ENCODE measurements at places on chromosomes 4 and X.

DNA sequence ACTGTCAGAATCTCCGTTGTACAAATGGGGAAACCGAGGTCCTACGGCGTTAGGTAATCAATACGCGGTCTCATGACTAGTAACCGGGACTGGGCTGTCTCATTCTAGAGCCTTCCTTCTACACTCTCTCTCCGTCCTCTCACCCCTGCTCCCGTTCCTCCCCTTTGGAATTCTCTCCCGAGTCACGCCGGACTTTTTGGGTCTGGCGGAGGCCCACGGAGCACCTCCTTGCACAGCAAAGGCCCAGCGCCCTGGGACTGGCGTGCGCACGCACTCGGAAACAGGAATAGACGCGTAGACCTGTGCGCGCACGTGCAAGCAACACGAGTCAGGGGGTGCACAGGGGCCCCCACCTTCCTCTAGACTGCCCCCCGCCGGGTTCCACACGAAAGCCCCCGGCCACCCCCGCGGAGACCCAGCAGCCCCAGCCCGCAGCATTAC is 361 bp downstream of the QDPR start:
- DNase-seq: peak; percentile 53

- no peak for DNase-seq
These were observed 161.4 kb upstream of the GIMD1 start for GRCh38 chr4:106530024-106530361.

DNA sequence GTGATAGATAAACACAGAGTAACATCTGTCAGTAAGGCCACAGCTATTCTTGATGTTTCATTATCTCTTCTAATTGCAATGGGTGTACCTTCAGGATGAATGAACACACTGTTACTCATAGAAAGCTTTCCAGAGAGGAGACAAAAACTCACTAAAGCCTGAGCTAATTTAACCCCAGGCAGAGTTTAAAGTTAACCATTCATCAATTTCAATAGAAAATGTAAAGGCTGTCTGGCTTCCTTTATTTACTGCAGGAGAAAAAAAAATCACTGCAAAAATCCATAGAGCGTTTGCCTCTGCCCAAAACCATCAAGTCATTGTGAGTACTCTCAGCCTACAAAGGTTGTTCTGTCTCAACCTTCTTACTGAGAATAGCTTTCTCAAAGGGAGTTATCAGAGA is 376.9 kb downstream of the PPP4R3C start:
- no peak for DNase-seq

- no peak for DNase-seq
These were observed 21.7 kb upstream of the CXCR3 start for GRCh38 chrX:71640002-71640401.

GRCh38 chrX:17036171-17036961 is 89.9 kb downstream of the REPS2 start:
- DNase-seq: no peak

GRCh38 chr4:98572697-98573096 is 85.7 kb downstream of the TSPAN5 start:
- DNase-seq: no peak

- no peak for DNase-seq
These were observed 24.0 kb downstream of the USP46 start for GRCh38 chr4:52635130-52635529.

GRCh38 chr4:144820728-144821085 is 174.8 kb downstream of the HHIP start:
- no peak for DNase-seq

GRCh38 chr4:80082693-80083092 is 9.7 kb upstream of the ANTXR2 start:
- DNase-seq: no peak

- no peak for DNase-seq
These were observed 15.4 kb downstream of the SNX12 start for GRCh38 chrX:71052721-71053120.

DNA sequence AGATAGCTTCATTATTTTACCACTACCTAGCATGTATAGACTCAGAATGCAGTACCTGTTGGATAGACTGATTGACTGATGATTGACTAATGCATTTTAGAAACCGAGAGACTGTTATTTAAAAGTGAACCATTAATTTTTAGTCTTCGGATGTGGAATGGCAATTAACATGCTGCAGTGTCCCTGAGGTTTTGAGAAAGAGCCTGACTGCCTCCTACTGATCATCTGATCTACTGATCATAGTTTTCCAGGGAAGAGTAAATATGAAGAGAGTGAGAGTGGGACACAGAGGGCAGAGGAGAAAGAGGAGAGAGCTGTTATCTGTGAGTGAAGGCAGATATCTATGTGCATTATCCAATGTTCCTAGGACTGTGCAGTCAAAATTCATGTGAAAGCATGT is 764.7 kb downstream of the TRIML1 start:
- no peak for DNase-seq

DNA sequence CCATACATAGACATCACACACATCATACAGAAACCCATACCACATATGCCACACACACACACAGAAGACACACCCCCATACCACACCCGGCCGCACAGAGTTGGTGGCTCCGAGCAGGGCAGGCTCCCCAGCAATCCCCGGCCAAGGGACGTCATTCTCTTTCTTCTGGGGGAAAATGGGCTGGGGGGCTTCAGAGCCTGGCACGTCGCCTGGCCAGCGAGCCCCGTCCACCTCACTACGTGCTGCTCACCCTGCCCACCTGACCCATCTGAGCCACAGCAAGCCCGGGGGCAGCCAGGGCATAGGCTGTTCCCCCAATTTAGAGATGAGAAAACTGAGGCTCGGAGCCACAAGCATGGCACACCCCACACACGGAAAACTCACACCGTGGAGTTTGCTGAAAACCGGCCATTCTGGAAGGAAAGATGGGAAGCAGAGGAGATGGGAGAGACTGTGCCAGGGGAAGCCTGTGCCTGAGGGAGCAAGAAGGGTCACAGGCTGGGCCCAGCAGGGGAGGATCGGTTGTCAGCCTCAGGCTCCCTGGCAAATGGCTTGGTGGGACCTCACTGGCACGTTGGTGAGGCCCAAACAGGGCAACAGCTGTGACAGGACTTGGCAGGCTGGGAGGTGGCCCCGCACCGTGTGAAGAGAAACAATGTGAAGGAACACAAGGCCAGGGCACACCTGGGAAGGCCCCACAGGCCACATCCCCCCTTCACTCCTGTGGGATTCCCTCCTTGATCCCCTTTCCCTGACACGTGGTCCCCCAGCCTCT is 73.2 kb downstream of the JAKMIP1 start:
- DNase-seq: no peak

- no peak for DNase-seq
These were observed 101.9 kb upstream of the MAML3 start for GRCh38 chr4:140255927-140256326.

Measured in activated CD4-positive, CD25-positive, alpha-beta regulatory T cell treated with anti-CD3 and anti-CD28 coated beads, Interleukin-2, amount 50 U/mL, for 72 hours (primary cell).